CD4-positive, alpha-beta memory T cell (primary cell): ENCODE measurements at places on chromosomes 1 and 21.
A peak's percentile ranks its signal among the peaks of the same experiment; 100 is the strongest.

GRCh38 chr21:41932191-41932575, 21.6 kb downstream of the C2CD2 start:
- no peak for DNase-seq

- DNase-seq = no peak
These were observed 5.0 kb upstream of the KIF21B start for GRCh38 chr1:201028461-201028889.

- DNase-seq = no peak
These were observed 88.4 kb downstream of the PRKAB2 start for GRCh38 chr1:147083919-147084272.

GRCh38 chr1:245546875-245547274, 392.1 kb downstream of the KIF26B start:
- no peak for DNase-seq

- DNase-seq = no peak
These were observed 85.2 kb upstream of the CDC42BPA start for GRCh38 chr1:227403535-227403934.

DNA sequence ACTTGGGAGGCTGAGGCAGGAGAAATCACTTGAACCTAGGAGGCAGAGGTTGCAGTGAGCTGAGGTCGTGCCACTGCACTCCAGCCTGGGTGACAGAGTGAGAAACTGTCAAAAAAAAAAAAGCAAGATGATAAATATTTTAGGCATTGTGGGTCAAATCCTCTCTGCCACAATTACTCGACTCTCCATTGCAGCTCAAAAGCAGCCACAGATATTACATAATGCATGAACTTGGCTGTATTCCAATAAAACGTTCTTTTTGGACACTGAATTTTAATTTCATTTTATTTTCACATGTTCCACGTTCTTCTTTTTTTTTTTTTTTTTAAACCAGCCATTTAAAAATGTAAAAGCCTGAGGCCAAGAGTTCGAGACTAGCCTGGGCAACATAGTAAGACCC, 69.4 kb downstream of the TCP10L start:
- DNase-seq = no peak

DNA sequence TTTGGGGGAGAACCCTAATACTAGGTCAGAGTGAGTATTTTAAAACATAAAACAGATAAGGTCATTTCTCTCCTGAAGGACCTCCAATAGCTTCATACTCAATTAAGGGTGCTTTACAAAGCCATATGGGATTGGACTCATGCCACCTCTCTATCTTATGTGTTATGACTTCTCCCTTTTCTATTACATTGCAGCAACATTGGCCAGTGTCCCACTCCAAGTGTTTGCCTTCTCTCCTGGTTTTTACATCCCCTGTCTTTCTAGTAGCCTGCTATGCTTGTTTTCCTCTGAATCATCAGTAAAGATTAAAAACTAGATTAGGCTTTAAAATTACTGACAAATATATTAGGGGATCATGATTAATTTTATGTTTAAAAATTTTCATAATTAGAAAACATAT, 66.6 kb downstream of the SCMH1 start:
- no peak for DNase-seq

DNA sequence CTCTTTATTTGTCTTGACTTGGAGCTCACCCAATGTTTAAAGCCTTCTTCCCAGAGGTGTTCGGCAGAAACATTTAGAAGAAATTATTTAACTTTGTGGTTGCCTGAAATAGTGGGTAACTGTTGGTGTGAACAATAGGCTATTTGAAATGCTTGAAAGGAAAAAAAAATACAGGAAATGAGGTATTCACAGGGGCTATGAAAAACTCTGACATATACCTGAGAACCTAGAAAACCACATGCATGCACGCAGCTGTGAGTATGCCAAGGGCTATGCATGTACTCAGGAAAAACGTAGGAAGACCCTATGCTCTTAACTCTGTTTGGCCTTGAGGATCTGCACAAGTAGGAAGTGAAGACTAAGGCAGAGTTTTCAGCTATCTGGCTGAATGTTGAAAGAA, 16.4 kb upstream of the RNF186 start:
- DNase-seq = no peak

- DNase-seq = no peak
These were observed 243.2 kb downstream of the FGGY start for GRCh38 chr1:59539961-59540681.

- DNase-seq = no peak
These were observed 65.0 kb upstream of the DISP3 start for GRCh38 chr1:11413986-11414391.

GRCh38 chr1:160642281-160642644, 4.6 kb downstream of the SLAMF1 start:
- no peak for DNase-seq

DNA sequence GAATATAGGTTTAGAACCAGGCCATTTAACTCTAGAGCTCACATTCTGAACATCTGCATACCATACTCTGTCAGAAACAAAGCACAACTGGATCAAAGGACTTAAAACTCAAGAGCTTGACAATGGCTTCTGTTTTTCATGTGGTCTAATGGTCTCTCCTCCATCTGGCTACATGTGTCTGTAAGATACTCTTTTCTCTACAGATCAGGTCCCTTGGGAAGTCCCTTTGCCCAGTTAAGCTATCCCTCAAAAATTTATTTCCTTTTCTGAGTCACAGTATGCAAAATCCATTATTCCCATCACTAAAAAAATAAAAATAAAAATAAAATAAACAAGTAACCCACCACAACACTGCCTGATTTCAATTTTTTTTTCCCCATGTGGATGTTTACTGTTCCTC, 357.0 kb upstream of the PRMT6 start:
- no peak for DNase-seq

GRCh38 chr21:37219761-37220432, 47.2 kb downstream of the VPS26C start:
- peak; percentile 39 for DNase-seq

DNA sequence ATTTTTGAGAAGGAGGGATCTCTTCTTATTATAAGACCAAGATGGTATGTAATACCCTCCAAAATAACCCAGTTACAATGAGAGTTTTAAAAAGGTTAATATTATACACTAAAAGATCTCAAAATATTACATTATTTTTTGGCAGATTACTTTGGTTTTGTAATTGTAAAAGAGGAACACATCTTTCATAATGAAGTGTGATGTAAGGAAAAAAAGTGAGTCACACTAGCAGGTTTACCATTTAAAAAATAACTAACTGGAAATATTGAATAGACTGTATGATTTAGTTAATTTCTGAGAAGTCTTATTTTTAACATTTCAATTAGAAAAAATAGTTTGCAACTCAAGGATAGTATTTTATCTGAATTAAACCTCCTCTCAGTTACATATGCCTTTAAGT, 1.1 kb downstream of the F5 start:
- no peak for DNase-seq

GRCh38 chr1:9846611-9847171, 22.9 kb upstream of the CLSTN1 start:
- no peak for DNase-seq

DNA sequence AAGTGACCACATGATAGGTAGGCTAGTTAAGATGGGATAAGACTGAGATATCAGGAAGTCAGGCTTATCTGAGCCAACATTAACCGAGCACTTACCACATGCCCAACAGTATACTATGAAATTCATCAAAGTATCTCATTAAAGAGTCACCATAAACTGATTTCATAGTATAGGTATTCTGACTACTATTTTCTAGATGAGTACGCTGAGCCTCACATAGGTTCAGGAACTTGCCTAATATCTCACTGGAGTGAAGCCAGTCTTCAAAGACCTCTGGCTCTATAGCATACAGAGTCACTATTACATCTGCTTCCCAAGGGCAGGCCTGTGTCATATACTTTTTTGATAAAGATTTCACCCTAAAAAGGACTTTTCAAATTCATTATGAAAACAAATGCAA, 115.6 kb upstream of the NGF start:
- DNase-seq = no peak

DNA sequence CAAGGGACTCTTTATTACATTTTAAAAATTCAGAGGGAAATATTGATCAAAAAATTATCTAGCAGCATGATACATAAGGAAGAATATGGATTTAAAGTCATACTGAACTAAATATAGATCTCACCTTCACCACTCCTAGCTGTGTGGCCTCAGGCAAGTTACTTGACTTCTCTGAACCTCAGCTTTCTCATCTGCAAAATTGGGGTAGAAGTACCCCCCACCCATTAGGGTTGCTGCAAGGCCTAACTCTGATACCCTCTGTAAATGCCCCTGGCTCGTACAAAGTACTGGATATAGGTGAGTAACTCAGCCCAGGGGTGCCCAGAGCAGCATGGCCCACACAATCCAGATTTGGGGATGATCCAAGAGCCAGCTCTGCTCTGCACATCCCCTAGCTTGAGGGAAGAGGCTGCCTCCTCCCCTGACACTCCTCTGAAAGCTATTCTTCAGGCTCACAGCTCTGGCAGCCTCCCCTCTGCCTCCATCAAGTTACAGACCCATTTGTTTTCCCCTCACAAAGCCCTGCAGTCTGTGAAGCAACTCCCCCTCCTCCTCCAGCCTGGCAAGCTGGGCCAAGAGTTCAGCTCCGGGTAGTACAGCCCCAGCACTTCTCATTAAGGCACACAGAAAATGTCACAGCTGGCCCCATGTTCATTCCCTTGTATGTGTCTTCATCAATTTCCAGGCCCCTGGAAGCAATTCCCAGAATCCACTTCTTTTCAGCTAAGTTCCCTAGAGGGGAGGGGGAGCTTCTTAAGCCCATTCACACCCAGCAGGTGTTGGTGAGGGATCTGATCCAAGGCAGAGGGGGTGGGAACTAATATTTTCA, 143.7 kb downstream of the PLPP3 start:
- no peak for DNase-seq

DNA sequence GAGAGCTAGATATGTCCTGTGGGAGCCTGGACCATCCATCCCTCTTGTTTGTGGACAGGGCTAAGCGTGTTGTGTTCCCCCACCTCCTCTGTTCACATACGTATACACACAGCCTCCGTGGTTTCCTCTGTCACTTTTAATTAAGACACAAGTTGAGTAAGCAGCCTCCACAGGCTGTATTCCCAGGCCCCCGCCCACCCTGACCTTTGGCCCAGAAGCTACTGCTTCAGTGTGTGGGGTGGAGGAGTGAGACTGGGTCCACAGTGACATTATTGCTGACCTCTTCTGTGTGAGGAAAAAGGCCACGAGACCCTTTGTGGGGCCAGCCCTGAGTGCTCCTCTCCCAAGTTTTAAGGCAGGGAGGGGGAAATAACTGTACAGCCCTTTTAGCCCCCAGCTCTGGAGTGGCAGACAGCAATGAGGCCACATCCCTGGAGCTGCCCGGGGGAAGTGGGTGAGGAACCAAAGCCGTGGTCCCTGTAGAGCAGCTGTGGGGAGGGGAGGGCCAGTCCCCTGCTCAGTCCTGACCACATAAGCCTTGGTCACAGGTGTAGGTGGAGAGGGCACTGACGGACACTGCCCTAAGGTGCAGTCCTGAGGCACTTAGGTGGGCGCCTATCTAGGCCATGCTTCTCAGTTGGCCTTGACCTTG, 4.4 kb downstream of the ELOVL1 start:
- no peak for DNase-seq

DNA sequence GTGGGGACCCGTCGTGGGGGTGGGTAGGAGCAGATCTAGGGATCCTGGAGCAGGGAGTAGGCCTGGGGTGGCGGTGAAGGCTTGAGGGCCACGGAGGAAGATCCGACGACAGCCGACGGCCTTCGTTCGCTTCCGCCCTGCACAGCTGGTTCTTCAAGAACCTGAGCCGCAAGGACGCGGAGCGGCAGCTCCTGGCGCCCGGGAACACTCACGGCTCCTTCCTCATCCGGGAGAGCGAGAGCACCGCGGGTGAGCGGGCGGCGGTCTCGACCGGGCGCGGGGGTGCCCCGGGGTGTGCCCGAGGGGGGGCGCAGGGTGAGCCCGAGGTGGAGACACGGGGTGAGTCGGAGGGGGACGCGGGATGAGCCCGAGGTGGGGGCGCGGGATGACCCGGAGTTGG, 16.5 kb upstream of the HDAC1 start:
- no peak for DNase-seq

GRCh38 chr1:186873687-186874086, 44.9 kb downstream of the PLA2G4A start:
- DNase-seq = no peak

DNA sequence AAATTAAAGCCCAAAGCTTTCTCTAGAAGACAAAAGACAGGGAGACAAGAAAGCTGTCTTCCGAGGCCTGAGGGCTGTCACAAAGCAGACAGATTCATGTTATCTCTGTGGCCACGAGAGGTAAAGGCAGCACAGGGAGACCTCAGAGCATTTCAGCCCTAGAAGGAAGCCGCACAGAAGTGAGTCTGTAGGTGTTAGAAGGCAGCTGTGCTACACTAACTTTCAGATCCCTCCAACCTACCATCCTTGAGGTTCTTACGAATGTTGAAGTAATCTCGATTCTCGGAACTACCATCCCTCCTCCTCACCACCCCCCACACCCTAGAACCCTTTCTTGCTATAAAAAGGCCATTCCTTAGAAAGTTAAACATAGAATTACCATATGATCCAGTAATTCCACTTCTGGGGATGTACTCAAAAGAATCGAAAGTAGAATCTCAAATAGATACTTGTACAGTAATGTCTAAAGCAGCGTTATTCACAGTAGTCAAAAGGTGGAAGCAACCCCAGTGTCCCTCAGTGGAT, 21.5 kb upstream of the LYST start:
- DNase-seq = peak; percentile 43

DNA sequence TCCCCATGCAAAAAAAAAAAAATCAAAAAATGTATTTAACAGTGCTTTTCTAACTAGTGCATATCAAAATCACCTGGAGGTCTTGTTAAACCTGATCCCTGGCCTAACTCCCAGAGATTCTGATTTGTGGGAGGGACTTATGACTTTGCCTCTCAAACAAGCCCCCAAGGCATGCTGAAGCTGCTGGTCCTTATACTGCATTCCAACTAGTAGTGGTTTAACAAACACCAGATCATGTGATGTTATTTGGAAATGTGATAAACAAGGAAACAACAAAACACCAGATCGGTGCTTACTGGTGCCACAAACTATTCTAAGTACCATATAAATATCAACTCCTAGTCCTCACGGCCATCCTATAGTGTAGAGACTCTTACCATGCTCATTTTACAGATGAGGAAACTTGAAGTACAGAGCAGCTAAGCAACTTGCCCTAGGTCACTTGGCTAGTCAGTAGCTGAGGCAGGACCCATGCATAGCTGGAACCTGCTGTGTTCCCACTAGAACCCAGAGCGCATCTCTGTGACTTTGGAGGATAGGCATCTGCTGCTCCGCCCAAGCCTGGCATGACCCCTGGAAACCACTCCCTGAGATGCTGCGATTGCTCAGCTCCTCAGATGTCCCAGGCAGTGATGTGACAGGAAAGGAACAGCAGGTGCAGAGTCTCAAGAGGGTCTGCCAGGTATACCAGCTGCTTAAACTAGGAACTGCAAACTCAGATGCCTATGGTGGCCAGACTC, 38.1 kb downstream of the SOX13 start:
- no peak for DNase-seq

GRCh38 chr1:207004931-207005830, 27.4 kb downstream of the C1orf116 start:
- DNase-seq = no peak
